Mucosa of gallbladder (tissue), 1 donor: ENCODE measurements at places on chromosomes 6 and 20.

- no peak for DNase-seq
These were observed 16.4 kb downstream of the RNF24 start for GRCh38 chr20:3998998-3999397.

GRCh38 chr20:61298661-61299060 is 46.6 kb downstream of the CDH4 start:
- no peak for DNase-seq

DNA sequence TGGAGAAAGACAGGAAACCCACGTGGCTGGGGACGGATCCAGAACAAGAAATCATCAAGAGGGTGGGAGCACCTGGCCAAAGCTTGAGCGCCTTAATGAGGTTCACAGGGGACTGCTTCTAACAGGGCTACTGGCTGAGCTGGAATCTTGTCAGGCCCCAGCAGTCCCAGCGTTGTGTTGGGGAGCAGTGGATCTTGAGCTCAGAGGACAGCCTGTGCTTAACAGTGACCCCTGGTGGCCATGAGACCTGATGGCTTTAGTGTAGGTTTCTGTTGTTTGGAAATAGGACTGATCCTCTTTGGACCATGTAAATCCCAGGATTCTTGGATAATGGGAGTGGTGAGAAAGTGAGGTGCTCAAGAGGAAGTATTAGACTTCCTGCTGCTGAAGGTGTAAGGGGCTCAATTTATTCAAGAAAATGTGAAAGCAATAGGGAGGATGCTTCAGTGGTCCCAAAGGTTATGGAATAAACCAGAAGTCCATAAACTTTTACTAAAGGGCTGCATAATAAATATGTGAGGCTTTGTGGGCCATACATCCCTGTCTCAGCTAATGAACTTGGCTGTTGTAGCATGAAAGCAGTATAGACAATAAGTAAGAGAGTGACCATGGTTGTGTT is 216.2 kb downstream of the NFATC2 start:
- DNase-seq: peak; percentile 28

- no peak for DNase-seq
These were observed 51.9 kb downstream of the VGLL2 start for GRCh38 chr6:117317261-117317660.

DNA sequence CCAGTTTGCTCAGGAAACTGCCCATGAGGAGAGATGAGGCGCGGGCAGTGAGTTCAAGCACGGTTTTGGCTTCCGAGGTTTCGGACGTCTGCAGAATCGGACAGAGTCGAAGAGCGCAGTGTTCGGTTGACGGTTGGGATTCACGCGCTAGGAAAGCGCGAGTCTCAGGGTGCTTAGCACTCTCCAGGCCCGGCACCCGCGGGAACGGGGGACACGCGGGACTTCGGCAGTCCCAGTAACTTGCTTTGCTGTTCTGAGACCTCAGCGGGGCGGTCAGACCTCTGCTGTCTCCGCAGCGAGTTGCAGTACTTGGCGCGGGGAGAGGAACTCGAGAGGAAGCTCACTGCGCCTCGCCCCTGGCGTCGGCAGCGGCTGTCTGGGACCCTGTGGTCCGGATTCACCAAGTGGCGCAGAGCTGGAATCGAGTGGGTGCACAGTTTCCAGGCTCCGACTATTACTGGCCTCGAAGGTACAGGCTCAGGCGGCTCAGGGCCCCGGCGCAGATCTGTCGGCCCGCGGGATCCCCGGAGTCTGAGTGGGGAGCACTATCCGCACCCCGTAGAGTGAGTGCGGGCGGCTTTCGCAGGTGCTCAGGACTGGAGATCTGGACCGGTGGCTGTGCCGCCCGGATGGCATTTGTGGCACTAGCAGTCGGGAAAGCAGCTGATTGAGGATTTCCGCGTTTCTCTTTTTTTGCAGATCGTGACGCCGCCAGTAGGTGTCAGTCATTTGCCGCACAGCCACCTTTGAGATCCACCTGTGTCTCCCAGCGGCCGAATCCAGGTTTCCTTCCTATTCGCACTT is at the start of gene POM121L2:
Gene POM121L2, minus strand, starts transcription at position 128 of the 804 bp plus-strand sequence. Its CDS starts 103 bp downstream, at position 25.
- DNase-seq: peak; percentile 71

GRCh38 chr6:8539453-8539852 is 104.1 kb upstream of the SLC35B3 start:
- no peak for DNase-seq

GRCh38 chr6:38847497-38847896 is 132.4 kb downstream of the DNAH8 start:
- DNase-seq: no peak

DNA sequence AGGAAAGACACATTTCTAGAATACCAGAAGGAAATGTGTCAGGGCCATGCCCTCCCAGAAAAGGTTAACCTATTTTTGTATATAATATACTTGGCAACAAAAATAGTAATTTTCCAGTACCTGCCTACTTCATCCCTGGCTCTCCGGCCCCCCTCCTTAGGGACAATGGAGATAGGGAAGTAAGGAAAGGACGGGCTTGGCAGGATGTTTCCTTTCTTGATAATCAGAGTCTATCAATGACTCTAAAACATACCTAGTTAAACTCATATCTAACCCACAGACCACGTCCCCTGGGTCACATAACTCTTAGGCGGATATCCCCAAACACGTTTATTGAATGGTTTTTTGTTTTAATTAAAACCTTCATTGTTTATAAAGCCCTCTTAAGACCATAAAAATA is 11.8 kb downstream of the UQCC2 start:
- DNase-seq: no peak

DNA sequence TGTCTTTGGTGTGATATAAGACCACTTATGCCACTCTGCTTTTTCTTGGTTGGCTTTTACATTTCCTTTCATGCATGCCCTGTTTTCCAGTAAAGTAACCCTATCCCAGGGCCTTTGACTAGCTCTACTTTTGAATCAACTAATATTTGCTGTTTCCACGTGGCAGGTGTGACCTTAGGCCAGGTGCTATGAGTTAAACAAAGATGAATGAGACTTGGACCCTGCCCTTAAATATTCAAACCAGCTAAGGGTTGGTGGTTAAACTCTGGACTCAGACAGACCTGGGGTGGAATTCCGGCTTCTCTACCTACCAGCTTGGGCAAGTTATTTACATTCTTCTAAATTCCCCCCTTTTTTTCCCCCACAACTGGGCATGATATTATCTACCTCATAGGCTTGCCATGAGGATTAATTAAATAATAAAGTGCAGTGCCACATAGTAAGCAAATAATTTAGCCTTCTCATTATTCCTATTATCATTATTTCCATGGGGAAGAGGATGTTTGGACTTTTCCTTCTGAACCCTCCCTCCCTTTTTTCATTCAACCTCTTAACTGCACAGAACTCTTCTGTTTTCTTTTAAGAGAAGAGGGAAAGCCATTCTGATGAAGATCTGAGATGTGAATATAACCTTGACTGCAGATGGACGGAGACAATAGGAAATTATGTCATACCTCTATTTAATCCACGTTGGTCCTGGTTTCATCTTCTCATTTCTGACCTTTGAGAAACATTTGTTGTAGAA is 143.6 kb upstream of the TNFAIP3 start:
- DNase-seq: no peak

- DNase-seq: no peak
These were observed 489.8 kb upstream of the MANEA start for GRCh38 chr6:95087394-95088097.

GRCh38 chr6:63114610-63115211 is 96.6 kb upstream of the FKBP1C start:
- no peak for DNase-seq

DNA sequence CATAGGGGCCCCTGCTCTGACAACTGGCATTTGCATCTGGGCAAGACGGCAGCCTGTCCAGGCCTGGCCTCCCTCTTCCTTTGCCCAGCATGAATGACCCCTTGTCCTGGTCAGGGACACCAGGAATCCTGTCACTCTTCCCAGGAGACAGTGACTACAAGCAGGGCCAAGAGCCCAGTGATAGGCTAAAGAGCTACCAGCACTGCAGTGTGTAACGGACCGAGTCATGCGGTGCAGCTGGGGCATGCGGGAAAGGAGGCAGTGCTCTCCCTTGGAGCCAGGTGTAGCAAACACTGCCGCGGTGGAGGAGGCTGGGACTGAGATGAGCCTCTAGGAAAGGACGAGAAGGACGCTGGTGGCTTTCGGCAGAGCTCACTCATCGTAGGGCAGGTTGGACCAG is 38.7 kb upstream of the DSP start:
- no peak for DNase-seq

- DNase-seq: no peak
These were observed 6.5 kb upstream of the DST start for GRCh38 chr6:56649053-56649769.

GRCh38 chr6:11201772-11202512 is 30.5 kb downstream of the NEDD9 start:
- DNase-seq: no peak

GRCh38 chr20:59611286-59611685 is 6.9 kb downstream of the PHACTR3 start:
- DNase-seq: peak; percentile 45

GRCh38 chr6:35202066-35202546 is 11.7 kb upstream of the SCUBE3 start:
- DNase-seq: no peak

DNA sequence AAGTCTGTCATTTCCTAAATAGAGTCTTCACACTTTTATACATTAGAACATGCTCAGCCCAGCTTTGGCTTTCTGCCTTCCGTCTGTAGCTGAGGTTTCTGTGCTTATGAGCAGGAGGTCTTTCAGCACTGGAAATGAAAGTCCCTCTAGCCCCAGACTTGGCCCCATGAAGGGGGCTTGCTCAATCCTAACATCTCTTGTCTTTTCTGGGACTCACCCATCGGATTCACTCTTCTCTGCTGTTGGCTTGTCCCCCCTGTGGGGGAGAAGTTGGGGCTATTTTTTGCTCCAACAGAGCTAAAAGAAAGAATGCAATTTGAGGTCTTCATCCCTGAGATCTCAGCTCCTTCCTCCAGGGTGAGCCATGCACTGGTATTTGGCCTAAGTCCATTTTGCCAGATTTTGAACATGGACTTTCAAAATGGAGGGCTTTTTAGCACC is 177.7 kb downstream of the MRPL14 start:
- no peak for DNase-seq

GRCh38 chr6:51480040-51480439 is 607.4 kb downstream of the PKHD1 start:
- DNase-seq: no peak

DNA sequence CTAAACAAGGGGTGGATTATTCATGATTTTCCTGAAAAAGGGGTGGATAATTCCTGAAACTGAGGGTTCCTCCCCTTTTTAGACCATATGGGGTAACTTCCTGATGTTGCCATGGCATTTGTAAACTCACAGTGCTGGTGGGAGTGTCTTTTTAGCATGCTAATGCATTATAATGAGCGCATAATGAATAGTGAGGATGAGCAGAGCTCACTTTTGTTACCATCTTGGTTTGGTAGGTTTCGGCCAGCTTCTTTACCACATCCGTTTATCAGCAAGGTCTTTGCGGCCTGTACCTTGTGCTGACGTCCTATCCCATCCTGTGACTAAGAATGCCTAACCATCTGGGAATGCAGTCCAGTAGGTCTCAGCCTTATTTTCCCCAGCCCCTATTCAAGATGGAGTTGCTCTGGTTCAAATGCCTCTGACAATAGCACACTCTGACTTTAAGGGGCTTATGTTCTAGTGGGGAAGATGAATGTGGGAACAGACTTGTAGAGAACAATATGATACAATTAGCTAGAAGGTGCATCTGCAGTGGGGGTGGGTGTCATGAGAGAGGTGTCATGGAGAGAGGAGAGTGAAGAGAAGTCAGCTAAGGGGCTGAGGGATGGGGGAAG is 4.2 kb upstream of the GPR31 start:
- no peak for DNase-seq

DNA sequence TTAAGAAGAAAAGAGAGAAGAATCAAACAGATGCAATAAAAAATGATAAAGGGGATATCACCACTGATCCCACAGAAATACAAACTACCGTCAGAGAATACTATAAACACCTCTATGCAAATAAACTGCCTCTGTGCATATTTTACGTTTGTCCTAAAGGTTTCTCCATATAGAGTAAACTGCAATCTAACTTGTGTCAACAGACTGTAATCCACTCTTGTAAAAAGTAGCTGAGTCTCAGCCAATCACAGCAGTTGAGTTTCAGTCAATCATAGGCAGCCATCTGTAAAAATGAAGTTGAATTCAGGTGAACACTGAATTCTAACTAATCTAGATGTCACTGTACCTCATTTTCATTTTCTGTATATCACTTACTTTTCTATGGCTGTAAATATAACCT is 112.2 kb upstream of the SYNCRIP start:
- DNase-seq: no peak

GRCh38 chr6:122997541-122998150 is 1.6 kb downstream of the CLVS2 start:
- DNase-seq: no peak

- no peak for DNase-seq
These were observed 260.0 kb downstream of the ZFAND3 start for GRCh38 chr6:38079537-38079936.

- DNase-seq: no peak
These were observed 475.7 kb downstream of the CD83 start for GRCh38 chr6:14593286-14593685.

- DNase-seq: no peak
These were observed 9.3 kb downstream of the ECT2L start for GRCh38 chr6:138805016-138805765.

DNA sequence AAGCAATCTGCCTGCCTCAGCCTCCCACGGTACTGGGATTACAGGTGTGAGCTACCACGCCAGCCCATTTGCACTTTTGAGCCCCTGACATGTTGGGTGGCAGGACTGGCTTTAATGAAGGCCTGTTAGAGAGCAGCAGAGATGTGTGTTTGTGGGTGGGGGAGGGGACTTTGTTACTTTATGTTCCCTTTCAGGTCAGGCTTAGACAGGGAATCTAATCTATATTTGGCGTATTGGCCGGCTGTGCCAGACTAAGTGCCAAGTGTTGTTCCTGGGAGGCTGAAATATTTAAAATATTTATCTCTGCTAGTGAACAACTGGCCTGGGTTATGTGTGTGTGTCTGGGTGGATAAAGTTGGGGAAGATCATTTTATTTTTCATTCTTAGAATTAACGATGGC is 6.1 kb downstream of the GMPR start:
- peak; percentile 17 for DNase-seq

GRCh38 chr6:53910834-53911233 is 116.0 kb downstream of the LRRC1 start:
- no peak for DNase-seq

- DNase-seq: no peak
These were observed 48.3 kb downstream of the TRERF1 start for GRCh38 chr6:42403421-42403820.

- no peak for DNase-seq
These were observed 9.6 kb downstream of the SIGLEC1 start for GRCh38 chr20:3702611-3703391.

GRCh38 chr6:72733045-72733444 is 111.2 kb downstream of the KCNQ5 start:
- no peak for DNase-seq

DNA sequence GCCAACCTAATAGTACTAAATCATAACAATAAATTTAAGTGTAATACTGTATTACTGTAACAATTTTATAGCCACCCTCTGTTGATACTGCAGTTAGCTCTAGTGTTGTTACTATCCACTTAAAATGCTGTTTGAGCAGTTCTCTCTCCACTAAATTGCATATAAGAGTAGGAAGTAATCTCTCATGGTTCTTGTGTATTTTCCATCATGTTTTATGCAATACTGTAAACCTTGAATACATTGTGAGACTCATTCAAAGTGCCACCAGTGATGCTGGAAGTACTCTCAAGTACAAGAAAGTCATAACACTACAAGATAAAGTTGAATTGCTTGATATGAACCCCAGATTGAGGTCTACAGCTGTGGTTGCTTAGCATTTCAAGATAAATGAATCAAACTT is 65.5 kb downstream of the WASF1 start:
- no peak for DNase-seq
